Keratinocyte (primary cell): ENCODE measurements at places on chromosomes 1 and 21.

DNA sequence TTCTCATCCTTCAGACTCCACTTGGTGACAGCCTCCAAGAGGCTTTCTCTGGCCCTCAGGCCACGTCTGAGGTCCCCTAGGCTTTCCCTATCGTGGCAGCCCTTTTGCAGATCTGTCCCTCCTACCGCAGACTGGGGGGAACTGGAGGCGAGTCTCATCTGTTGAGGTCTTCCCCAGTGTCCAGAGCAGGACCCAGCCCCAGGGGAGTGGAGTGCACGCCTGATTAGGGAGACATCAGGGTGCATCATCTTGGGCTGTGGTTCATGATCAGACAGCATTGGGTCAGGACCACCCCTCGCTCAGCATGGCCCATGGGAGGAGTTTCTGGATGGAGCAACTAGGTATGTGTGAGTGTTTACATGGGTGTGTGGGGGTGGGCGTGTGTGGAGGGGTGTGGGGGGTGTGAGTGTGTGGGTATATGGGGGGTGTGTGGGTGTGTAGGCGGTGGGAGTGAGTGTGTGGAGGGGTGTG, 8.5 kb upstream of the MATN1 start:
- no peak for DNase-seq

DNA sequence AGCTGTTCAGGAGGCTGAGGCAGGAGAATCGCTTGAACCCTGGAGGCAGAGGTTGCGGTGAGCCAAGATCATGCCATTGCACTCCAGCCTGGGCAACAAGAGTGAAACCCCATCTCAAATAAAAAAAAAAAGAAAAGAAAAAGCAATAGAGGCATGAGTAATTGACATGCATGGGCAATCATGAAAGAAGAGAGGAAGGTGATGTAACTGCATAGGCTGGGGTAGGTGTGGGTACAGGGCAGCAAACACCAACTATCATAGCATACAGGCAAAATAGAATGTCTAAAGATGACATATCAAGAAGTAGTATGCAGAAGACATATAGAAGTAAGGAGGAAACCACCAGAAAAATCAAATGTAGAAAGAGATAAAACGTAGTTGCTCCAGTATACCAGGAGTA, 19.0 kb upstream of the MGST3 start:
- DNase-seq = no peak

DNA sequence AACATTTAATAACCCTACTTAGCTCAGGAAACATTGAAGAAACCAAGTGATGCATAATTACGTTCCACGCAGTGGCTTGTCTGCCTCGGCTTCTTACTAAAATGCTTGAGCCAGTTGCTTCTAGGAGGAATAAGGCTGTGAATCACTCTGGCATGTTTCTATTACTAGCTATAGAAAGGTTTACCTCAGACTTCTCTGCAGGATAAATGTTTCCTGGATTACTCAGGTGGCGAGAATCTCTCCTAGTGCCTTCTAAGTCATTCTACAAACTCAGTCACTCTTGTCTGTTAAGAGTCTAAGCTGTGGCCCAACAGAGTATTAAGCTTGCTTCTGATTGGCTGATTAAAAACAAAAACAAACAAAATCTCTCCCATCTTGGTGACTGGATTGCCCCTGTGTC, 92.0 kb upstream of the RALGPS2 start:
- peak; percentile 76 for DNase-seq

DNA sequence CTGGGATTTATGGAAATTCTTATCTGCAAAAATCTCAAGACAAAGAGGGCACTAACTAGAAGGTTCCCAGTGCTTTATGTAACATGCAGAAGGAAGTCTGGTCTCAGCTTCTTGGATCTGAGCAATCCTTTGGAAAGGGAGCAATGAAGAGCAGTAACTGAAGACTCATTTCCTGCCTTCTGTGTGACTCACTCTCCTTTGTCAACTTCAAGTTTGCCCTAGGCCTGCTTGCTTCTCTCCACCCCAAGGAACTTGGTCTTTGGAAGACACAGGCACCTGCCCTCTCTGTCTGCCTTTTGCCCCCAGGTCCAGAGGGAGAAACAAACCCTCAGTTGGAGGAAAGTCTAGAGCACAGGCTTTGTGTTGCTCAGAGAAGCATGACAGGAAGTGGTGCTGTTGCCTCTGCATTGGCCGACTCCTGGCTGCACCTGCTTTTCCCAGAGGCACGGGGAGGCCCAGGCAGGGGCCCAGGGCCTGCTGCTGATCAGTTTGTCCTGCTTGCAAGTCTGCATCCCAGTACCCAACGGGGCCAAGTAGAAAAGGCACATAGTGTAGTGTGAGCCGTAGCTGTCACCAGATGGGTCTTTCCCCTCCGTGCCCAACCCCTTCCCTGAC, 137.2 kb downstream of the DHRS3 start:
- peak; percentile 79 for DNase-seq

- no peak for DNase-seq
These were observed at the start of gene ESRRG for GRCh38 chr1:216723274-216723780. TSS of gene ESRRG (minus strand) at chr1:216723429. CDS start at chr1:216723299, 130 bp downstream.

- DNase-seq = no peak
These were observed 26.5 kb upstream of the AVPR1B start for GRCh38 chr1:206143537-206144172.

DNA sequence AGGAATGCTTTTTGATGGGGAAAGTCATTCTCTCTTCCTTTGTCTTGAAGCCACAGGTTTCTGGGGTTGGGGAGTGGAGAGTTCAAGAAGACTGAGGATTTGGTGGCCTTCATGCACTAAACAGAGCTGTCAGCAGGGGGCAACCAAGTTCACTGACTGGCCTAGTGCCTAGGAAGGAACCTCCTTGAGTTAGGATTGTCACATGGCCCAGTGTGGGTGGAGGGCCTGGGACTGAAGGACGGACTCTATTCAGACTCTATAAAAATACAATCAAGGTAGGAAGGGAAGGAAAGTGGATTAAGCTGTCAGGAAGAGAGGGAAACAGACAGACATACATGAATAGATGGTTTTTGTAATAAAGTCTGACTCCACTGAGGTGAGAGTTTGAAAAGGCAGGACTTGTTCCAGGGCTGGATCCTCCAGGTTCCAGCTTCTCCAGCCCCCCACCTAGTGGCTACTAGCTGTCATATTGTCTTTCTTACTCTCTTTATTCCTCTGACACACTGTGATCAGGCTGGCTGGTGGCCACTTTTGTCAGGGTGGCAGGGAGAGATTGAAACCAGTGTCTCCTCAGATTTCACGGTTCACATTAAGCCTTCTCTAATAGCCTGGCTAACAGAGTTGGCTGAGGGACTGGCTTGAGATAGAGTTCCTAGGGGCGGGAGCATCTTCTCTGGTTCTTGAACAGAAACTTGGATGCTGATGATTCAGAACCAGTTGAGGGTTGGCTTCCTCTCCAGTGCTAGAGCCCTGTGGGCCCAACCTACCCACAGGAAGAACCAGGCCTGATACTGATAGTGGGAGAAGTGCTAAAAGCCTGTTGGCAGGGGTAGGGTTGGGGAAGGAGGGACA, 4.1 kb upstream of the SH3BGRL3 start:
- DNase-seq = peak; percentile 91

- DNase-seq = no peak
These were observed 17.4 kb upstream of the PRDM16 start for GRCh38 chr1:3051270-3052268.

DNA sequence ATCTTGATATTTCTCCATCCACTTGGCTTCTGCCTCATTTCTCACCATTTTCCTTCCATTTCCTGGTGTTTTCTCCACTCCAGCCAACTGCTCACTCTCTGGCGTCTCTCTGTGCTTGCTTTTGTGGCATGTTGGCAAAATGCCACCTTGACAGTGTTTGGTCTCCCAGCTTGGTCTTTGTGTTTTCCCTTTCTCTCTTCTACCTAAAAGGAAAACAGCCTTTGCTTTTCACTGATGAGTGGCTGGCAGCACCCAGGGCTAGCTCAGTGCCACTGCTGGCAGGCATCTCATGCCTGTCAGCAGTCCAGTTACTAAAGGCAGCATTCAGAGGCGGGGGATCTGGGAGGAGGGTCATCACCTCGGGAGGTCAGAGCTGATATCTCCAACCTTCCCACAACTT, 55.3 kb upstream of the DSCAM start:
- DNase-seq = no peak

DNA sequence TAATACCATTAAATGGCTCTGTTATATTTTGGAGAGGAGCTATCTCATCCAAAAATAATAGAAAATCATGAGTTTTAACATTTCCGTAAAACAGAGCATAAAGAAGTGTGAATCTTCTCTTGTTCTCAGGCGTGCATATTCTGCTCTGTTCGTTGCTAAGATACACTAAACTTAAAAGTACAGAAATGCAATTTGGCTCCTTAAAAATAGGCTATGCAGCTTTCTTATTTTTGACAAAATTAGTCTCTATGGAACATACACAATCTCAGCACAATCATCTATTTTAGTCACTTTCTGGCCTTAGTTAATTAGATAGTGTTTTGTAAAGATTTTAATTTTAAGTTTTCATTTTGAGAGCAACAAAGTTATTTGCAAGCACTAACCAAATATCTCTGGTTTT, 79.0 kb upstream of the USP25 start:
- no peak for DNase-seq
